ENCODE measurements at places on chromosomes 1 and 21.

DNA sequence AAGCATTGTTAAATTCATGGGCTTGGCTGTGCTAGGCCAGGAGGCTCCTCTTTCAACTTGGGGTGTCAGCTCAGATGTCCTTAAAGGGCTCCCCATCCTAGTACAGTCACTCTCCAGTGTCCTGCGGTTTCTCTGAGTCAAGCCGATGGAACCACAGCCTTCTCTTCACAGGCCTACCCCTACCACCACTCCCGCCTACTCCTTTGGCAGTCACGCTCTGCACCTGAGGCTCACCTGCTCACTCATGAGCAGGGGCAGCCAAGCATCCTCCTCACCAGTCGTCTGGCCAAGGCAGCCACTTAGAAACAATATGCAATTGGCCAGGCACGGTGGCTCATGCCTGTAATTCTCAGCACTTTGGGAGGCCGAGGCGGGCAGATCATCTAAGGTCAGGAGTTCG lies 3.6 kb downstream of the ACOT7 start:
- DNase-seq = no peak

DNA sequence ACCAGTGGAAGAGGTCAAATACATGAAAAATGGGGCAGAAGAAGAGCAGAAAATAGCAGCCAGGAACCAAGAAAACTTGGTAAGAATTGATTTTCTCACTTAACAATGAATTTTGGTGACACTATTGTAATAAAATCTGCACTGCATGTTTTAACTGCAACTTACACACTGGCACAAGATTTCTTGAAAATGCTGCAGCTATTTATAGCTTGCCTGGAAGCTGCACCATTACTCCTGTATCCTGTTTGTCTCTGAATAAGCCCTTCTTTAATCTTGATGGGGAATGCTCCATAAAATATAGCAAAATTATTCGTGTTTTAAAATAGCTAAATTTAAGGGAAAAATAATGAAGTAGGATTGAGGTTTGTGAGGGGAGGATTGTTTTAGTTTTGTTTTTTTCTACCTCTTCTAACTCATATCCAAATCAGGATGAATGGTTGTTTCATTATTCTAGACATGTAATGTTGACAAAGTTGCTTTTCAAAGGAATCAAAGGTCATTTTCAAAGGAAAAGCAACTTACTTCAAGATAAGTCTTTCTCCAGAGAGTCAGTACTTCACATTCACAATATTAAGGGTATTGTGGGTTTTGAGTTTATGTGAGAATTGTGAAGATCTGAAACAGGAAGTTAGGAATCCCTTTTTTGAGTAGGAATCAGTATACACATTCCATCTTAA lies 120.9 kb downstream of the C1orf21 start:
- DNase-seq = no peak

DNA sequence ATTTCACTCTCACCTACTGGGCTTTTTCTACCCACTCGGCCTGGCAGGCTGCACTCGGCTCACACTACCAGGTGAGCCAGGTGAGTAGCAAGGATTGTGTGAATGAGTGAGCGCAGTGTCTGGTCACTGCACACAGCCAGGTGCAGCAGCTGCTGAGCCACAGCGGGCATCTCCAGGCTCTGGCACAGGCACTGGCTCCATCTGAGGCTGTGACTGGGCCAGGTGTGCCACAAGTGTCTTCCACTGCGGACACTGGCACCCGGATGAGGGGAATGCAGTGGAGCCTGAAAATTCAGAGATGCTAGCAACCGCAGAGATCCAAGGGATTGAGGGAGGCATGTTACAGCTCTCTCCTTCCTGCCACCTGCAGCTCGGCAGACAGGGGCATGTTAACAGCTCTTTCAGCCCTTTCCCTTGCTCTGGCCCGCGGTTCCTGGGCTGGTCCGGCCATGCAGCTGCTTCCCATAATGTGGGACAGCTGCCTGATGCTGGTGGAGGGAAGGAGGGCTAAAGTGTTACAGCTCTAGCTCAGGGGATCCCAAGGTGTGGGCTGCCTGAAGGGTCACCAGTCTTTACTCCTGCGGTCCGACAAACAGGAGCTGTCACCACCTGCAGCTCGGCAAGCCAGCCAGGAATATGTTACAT lies 1038.3 kb downstream of the AMY1C start:
- DNase-seq = no peak

- no peak for DNase-seq
Measured at GRCh38 chr1:56185493-56185892, 393.9 kb downstream of the PLPP3 start.

DNA sequence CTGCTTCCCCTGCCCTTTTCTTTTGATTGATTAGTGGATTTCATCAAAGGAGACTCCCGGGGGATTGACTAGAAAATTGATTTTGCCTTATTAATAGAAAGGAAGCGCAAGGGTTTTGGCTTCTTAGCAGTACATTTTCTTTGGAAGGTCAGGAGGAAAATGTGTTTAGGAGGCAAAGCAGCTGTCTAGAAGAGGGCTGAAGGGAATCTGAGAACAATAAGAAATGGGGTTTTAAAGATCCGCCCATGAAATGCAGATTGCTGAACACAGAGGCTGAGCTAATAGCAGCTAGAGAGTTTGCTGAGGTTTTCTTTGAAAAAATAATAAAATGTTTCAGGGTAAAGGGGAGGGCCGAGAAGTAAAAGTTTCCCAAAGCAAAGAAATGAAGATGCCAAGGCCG lies 4.9 kb downstream of the SERTAD4 start:
- no peak for DNase-seq

- no peak for DNase-seq
Measured at GRCh38 chr1:45913183-45913683, 109.8 kb downstream of the MAST2 start.

GRCh38 chr1:212759683-212760082 lies 31.9 kb downstream of the NSL1 start:
- DNase-seq = no peak

GRCh38 chr1:68120136-68120791 lies 69.8 kb upstream of the DIRAS3 start:
- DNase-seq = peak; percentile 70

DNA sequence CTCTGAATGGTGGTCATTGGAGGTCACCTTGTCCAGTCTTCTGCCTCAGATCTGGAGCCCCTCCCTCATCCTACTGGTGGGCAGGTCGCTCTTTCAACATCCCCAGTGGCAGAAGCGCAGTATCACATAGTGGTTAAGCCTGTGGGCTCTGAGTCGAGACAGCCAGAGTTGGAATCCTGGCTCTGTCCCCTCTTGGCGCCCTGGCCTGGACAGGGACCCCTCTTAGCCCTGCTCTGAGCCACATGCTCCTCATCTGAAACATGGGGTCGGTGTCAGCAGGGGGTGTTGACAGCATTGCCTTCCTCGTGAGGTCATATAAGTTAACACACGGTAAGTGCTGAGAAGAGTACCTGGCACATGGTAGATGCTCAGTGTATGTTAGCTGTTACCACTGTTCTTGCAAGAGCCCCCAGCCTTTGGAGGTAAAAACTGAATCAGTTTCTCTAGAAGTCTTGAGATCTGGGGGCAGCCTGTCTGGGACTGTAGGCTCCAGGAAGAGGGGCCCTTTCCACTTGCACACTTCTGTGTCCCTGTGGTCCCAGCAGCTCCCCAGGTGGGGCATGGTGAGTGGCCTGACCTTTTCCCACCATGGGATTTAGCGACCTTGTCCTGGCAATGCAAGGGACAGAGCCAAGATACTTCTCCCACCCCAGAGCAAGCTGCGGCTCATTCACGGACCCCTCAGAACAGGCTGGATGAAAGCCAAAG lies 6.4 kb downstream of the ZC3H12A start:
- no peak for DNase-seq

- DNase-seq = no peak
Measured at GRCh38 chr1:246923900-246924299, 7.8 kb downstream of the AHCTF1 start.

DNA sequence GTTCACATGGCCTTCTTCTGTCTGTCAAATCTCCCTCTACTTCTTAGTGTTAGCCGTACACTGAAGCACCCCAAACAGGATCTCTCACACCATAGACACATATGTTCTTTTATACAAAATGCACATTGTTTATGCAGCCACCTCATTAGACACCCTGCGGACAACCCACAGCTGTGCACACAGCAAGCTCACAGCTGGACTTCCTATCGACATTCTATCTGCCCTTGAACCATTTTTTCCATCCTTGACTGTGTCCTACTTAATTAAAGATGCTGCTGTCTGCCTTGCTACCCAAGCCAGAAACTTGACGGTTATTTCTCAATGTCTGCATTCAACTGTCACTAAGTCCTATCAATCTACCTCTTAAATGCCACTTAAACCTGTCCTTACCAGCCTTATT lies 3.2 kb upstream of the ZBTB21 start:
- no peak for DNase-seq

GRCh38 chr1:30162565-30162964 lies 560.8 kb downstream of the MATN1 start:
- no peak for DNase-seq

DNA sequence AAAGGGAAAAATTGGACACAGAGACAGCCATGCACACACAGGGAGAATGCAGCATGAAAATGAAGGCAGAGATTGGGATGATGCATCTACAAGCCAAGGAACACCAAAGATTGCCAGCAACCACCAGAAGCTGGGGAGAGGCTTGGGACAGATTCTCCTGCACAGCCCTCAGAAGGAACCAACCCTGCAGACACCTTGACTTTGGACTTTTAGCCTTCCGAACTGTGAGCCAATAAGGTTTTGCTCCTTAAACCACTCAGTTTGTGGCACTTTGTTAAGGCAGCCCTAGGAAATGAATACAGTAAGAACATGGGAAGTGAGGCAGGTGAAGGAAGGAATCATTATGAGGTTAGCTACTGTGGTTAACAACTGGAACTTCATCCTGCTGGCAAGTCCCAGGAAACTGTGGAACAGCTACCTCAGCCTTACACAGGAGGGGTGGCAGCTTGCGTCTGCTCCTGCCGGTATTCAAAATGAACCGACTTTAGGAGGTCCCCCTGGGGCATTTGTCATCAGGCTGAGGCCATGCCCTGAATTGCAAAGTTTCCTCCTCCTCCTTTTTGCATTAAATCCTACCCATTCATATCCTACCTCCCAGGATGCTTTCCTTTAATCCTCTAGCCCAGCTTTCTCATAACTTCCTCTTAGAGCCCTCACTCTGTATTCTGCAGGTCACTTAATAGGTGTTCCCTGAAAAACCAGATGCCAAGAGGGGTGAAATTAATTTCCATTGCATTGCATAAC lies 15.4 kb downstream of the CD247 start:
- no peak for DNase-seq

DNA sequence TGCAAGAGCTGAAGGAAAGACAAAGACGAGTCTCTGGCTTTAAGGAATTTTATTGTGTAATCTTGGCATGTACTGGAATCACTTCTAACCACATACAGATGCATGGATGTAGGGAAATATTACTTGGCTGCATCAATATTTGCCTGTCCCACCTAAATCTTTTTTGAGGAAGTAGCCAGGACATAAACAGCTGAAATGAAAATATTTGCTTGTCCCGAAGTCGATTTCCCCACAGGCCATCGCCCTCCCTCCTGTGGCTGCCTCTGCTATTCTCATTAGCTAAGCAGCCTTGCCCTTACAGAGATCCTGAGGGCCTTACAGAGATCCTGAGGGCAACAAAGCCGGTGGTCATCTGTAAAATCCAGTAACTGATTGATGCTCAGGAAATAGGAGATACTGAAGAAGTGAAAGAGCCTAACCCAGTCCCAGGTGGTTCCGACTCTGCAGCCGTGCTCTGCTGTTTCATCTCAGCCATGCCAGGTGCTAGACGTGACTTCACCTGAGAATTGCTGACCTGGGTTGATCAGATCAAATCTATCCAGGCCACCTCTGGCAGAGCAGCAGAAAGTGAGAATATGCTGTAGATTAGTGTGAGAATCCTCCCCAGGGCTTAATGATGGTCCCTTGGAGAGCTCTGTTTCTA lies 25.5 kb downstream of the MAN1C1 start:
- no peak for DNase-seq

DNA sequence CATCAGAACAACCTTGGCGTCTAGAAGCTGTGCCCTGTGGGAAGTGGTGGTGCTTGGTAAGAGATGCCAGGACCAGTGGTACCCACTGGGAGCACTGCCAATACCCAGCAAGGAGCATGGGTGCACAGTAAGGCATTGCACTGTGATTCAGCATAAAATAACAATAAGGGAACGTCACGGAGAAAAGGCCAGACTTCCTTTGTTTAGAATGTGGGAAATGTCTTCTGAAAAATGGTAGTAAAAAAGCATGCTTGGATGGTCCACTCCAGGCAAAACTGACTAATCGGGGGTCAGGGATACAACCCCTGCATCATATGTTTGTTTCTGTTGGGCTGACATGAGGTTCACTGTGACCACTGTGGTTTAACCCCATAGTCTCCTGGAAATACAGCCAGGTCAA lies 14.7 kb downstream of the METTL18 start:
- no peak for DNase-seq
